ENCODE measurements at places on chromosomes 3 and 15.
A peak's percentile ranks its signal among the peaks of the same experiment; 100 is the strongest.

DNA sequence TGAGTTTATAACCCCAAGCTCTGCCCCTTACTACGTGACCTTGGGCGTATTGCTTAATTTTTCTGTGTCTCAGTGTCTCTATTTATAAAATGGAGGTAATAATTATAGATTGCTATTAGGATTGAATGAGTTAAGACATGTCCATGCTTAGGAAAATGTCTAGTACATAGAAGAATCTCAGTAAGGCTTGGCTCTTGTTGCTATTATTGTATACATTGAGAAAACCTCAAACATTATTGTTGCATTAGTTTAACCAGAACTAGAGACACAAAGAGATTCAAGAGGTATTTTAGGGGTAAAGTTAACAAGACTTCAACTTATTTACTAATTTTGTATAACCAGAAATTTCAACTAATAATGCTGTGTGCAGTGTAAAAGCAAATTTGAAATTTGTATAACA lies 66.7 kb downstream of the MEF2A start:
- DNase-seq = peak; percentile 37

DNA sequence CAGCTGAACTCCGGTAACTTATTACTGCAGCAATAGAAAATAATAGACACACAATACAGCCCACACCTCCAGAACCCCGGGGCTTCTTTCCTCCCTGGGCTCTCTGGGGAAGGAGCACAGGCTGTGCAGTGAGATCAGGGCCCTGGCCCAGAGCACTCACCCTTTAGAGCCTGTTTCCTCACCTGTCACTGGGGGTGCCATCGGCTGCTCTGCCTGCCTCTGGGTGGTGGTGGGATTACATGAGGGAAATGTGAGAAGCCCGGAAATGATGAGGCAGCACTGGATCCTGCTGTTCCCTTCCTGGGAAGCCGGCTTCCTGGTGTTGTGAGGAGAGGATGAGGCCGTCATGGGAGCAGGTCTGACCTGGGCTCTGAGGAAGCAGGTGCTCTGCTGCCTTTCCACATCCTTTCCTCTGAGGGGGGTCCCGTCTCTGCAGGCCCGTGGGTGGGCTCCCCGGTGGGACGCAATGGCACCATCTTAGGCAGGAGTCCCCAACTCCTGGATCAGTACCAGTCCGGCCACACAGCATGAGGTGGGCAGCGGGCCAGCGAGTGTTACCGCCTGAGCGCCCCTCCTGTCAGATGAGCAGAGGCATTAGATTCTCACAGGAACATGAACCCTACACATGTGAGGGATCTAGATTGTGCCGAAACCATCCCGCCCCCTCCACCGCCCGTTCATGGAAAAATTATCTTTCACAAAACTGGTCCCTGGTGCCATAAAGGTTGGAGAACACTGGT lies 220.9 kb upstream of the CTDSPL start:
- DNase-seq = no peak

- peak; percentile 76 for DNase-seq
Measured at GRCh38 chr3:32302601-32303398, 64.3 kb downstream of the CMTM8 start.

DNA sequence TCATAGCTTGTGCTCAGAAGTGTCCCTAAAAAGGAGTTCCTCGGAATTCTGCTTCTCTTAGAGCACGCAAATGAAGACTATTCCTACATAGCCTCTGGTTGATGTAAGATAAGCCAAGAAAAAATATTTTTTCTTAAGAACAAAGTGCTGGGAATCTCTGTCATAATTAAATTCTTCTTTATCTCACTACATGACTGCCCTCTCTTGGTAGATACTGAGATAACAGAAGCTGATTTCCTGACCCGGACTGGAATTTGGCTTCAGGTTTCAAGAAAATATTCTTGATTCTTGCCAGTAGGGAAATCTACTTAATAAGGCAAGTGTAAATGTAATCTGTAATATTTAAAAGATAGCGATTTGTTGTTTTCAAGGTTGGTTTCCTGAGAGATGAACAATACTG lies 31.3 kb upstream of the SETMAR start:
- peak; percentile 63 for DNase-seq

DNA sequence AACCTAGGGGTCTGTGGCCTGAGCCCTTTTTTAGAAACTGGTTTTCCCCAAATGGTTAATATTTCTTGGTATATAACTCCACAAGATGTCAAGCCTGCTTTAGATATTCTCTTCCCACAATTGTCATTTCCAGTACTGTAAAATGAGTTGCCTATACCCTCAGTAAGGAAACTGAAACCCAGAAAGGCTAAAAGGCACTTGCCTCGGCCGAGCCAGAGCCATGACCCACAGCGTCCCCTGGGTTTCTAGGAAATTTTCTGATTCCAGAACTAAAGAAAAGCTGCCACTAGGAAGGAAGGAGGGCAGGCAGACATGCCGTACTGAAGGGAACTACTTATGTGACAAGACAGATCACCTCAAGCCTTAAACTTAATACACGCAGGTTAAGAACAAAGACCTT lies 59.1 kb downstream of the ATP8B4 start:
- DNase-seq = no peak

DNA sequence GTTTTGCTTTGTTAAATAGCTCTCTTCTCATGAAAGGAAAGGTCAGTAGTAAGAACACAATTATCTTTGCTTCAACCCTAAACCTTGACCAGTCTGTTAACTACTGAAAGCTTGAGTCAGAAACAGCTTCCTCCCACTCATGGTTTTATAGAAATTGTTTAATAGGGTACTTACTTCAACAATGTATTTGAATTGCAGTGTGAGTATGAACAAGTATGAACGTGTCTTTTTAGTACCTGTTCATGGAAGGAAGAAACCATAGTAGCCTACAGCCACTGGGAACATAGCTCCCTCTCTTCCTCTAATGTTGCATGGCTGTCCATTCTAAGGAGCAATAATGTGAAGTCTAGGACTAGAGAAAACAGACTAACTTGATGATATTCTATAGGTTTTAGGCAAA lies 311.0 kb downstream of the MCTP2 start:
- no peak for DNase-seq

GRCh38 chr3:43542328-43543043 lies 79.3 kb downstream of the ANO10 start:
- DNase-seq = no peak

GRCh38 chr3:153601374-153601853 lies 439.4 kb downstream of the RAP2B start:
- DNase-seq = peak; percentile 21

DNA sequence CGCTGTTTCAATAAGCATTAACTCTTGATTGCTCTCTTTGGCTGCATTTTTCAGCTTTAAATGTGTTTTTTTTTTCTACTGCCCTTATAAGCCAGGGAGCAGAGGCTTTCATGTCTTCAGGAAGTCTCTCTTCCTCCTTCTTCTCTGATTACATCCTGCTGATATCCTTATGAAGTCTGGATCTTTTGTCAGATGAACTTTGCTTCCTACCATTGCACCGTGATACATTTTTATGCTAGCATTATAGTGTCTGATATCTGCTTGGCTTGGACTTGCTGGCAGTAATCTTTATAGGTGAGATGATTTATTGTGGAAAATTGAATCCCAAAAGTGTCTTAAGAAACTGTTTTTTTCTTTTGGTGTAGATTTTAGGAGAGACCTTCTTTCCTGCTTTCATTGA lies 160.4 kb upstream of the CFAP20DC start:
- no peak for DNase-seq

DNA sequence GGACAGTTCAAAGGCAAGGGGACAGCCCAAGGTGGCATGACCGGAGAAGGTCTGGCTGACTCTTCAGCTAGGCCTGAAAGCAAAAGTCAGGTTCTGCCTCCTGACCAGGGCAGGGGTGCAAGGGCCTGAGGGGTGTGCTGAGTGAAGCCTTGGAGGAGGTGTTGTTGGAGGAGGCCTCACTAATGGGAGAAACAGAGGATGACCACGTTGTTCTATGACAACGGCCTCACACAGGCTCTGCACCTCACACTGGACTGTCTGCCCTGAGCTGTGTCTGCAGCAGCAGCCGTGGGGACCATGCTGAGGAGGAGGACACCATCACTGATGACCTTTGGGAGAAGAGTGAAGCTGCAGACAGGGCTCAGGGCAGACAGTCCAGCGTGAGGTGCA lies 116.9 kb upstream of the ABHD17C start:
- no peak for DNase-seq

- DNase-seq = no peak
Measured at GRCh38 chr3:134007819-134008218, 21.9 kb downstream of the SLCO2A1 start.

GRCh38 chr15:29046281-29046810 lies 160.6 kb downstream of the APBA2 start:
- no peak for DNase-seq

DNA sequence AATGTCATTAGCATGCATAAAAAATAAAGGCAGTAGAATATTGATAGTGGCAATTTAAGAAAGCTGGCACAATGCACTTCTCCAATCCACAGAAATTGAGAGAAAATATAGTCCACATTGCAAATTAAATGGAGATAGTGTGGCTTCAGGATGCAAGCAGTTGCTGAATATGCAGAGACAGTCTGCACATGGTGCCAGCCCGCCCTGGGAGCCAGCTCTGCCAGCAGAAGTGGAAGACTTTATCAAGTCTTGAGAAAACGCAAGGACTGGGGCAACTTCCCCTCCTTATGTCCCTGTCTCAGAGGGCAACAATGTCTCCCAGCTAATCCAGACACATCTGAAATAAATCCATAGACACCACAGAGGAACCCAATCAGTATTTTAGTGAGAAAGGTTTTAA lies 57.2 kb downstream of the MB21D2 start:
- no peak for DNase-seq

DNA sequence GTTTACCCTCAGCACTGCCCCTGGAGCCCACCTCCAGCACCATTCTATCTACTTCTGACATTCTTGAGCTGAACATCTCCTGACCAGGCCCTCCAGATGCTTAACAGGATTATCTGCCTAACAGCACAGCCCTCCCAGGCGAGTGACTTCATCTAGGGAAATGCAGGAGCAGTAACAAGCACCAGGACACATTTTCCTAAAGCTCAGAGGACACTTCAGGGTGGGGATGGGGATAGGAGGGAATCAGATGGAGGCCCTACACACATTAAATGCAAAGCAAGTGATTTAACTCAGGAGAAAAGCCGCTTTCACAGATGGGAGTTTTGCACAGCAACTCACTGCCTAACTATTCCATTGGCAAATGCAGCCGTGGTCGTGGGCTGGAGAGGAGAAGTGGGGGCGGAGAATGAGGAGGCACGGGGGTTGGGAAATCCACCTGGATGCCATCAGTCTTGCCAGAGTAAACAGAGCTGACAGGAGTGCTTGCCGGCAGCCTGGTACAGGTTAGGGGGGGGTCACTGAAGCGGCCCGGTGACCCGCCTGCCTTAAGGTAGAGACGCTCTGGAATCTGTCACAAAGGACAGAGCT lies 21.3 kb upstream of the BNC1 start:
- no peak for DNase-seq

DNA sequence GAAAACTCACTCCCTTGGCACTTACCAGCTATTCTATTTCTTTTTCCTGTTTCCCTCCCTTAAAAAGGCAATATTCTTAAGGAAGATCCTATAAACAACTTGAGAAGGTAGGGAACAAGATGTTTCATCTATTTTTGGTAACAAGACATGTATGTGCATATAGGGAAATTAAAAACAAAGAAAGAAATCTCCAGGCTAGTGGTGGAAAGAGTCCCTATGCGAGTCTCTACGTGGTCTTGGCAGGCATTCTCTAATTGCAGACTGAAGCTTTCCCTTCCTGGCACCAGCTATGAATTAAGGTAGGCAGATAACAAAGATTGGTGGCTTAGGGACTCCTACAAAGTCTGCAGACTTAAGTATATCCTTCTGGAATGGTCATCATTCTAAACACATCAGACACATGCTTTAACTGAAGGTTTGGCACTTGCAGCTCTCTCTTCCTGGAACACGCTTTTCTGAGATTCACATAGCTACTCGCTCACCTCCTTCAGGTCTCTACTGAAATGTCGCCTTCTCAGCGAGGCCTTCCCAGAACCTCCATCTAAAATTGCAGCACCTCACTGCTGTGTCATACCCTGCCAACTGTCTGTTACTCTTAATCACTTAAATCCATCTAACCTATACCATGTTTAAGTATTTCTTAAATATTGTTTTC lies 336.0 kb downstream of the VGLL3 start:
- DNase-seq = no peak

GRCh38 chr3:150344079-150344759 lies 63.9 kb upstream of the TSC22D2 start:
- DNase-seq = no peak

DNA sequence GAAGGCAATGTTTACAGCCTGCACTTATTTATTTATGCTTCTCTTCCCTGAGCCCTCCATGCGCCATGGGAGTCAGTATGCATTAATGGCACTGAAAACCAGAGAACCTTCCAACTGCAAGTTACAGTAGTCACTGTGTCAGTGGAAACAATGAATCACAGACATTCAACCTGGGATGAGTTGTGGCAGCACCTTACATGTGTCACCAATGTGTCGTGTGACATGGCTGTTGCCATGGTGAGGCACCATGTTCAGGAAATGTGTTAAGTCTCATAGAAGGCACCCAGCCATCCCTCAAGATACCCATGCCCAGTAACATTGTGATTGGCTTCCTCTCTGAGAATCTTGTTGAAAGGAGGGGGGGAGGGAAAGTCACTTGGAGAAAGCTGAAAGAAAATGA lies 105.0 kb downstream of the FOXP1 start:
- DNase-seq = no peak

DNA sequence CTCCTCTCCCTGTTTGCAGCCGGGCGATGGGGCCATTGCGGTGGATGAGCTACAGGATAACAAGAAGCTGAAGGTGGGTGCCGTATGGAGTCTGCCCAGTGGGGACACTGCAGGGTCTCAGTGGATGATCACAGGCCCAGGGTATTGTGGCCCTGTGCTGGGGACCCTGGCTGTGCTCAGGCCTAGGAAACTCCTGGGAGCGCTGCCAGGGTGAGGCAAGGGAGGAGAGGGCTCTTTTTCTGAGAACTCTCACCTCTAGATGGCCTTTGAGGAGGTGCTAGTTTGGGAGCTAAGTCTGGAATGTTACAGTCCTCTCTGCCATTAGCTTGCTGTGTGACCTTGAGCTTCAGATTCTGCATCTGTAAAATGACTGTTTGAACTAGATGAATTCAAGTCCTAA lies 16.4 kb downstream of the SLC24A1 start:
- no peak for DNase-seq

DNA sequence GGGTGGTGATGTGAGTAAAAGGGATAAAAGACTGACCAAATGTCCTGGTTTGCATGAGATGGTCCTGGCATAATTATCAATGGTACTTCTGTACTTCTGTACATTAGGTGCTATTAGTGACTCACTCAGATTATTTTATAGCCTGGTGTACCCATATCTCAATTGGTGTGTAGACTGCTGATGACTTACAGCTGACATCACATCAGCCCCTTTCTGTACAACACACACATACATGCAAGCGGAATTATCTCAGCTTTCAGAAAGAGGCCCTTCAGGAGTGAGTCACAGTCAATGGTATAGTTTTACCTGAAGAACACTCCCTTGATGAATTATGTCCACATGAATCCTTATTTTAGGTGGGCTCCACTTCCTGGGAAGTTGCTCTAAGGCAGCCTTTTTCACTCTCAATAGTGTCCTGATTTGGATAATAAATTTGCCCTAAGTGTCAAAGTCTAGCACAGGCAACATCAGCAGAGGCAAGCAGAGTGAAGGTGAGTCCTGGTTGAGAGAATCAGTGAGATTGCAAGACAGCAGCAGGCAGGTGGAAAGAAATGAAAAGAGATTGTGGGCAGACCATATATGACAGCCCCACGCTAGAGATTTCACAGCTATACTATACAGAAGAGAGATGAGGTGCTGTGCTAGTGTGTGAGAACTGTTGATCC lies 137.0 kb downstream of the ZPLD1 start:
- no peak for DNase-seq

- DNase-seq = no peak
Measured at GRCh38 chr3:72434296-72434695, 413.9 kb downstream of the SHQ1 start.

- no peak for DNase-seq
Measured at GRCh38 chr3:49157289-49157688, 8.8 kb downstream of the CCDC71 start.
